Endothelial cell of umbilical vein (primary cell): ENCODE measurements at places on chromosomes 2 and 18. TPM values are rescaled to one million over a fixed set of nuclear protein-coding genes. Genes with fewer than 3 reads are reported as not detected.

Gene VWA3B
- total RNA-seq = not detected in 2 replicates

Gene IKZF2
- 0.46 and 0.72 TPM in 2 replicates for total RNA-seq

Gene MROH2A
- not detected in 2 replicates for total RNA-seq

Gene DSG4
- total RNA-seq = not detected in 2 replicates

Gene COLEC11
- total RNA-seq = not detected in 2 replicates

Gene RUFY4
- total RNA-seq = not detected in 2 replicates

Gene RRM2
- 220 and 246 TPM in 2 replicates for total RNA-seq

Gene COX7A2L
- total RNA-seq = 94.2 and 101 TPM in 2 replicates

Gene CABYR
- total RNA-seq = 8.9 and 11.4 TPM in 2 replicates

Gene SLC9A2
- not detected in 2 replicates for total RNA-seq

Gene C1GALT1C1L
- total RNA-seq = 0.40 and 0.74 TPM in 2 replicates

GRCh38 chr2:130787841-130788240, 32.5 kb downstream of the AMER3 start:
- no peak for DNase-seq

GRCh38 chr2:62569907-62570841, 64.2 kb upstream of the TMEM17 start:
- DNase-seq = no peak

GRCh38 chr2:224816816-224817215, 100.7 kb upstream of the CCDC195 start:
- DNase-seq = peak; percentile 62

DNA sequence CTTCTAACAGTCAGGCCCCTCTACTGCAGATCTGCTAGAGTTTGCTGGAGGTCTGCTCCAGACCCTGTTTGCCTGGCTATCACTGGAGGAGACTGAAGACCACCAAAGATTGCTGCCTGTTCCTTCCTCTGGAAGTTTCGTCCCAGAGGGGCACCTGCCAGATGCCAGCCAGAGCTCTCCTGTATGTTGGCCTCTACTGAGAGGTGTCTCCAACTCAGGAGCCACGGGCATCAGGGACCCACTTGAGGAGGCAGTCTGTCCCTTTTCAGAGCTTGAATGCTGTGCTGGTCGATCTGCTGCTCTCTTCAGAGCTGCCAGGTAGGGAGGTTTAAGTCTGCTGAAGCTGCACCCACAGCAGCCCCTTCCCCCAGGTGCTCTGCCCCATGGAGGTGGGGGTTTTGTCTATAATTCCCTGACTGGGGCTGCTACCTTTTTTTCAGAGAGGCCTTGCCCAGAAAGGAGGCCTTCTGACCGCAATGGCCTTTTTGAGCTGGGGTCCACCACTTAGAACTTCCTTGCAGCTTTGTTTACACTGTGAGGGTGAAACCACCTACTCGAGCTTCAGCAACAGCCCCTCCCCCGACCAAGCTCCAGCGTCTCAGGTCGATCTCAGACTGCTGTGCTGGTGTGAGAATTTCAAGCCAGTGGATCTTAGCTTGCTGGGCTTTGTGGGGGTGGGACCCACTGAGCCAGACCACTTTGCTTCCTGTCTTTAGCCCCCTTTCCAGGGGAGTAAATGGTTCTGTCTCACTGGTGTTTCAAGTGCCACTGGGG, 566.0 kb downstream of the NR4A2 start:
- no peak for DNase-seq

- no peak for DNase-seq
These were observed 172.2 kb downstream of the DLGAP1 start for GRCh38 chr18:4282954-4283353.

- no peak for DNase-seq
These were observed 83.6 kb downstream of the CCDC138 start for GRCh38 chr2:108870069-108870644.

- DNase-seq = no peak
These were observed 21.7 kb downstream of the BCL11A start for GRCh38 chr2:60531701-60532133.

DNA sequence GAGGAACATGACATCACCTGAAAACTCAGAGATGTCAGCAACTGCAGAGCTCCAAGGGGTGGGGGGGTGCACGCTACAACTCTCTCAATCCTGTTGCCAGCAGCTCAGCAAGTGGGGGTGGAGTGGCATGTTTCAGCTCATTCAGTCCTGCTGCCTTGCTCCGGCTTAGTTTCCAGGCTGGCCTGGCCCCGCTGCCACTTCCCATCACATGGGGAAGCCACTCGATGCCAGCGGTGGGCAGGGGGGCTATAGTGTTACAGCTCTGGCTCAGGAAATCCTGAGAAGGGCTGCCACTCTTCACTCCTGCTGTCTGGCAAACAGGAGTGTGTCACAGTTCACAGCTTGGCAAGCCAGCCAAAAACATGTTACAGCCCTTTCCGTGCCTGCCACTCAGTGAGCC, 356.5 kb upstream of the GULP1 start:
- DNase-seq = no peak

- no peak for DNase-seq
These were observed 51.4 kb downstream of the SPATS2L start for GRCh38 chr2:200357845-200358244.

GRCh38 chr2:84152462-84152861, 306.6 kb downstream of the SUCLG1 start:
- DNase-seq = no peak

DNA sequence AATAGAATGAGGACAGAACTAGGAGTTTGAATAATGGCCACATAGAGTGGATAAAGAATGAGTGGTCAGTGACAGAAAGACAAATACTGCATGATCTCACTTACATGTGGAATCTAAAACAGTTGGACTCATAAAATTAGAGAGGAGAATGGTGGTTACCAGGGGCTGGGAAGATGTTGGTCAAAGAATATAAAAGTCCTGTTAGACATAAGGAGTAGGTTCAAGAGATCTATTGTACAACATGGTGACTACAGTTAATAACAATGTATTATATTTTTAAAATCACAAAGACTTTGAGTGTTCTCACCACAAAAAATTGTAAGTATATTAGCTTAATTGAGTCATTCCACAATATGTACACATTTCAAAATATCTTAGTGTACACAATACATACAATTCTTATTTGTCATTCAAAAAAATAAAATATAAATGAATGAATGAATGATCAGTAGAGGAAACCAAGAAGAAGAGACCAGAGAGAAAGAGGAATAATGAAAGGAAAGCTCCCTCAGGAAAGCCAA, 177.9 kb upstream of the VRK2 start:
- no peak for DNase-seq

DNA sequence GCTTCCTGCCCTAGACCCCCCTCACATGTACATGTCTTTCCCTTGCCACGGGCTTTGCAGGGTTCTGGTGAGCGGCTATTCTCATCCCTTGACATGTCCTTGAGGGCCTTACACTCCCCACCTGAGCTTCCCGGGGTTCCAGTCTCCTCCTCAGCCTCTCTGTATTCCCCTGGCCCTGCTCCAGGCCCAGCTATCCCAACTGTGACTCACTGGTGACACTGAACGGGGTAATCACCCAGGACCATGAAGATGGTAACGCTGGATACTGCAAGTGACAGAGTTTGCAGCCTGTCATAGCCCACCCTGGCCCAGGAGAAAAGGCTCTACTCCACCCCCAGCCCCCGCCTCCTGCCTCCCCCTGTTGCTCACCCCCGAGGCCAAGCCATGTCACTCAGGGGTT, 27.3 kb downstream of the KIF3C start:
- DNase-seq = no peak

- DNase-seq = no peak
These were observed 18.1 kb downstream of the DTNB start for GRCh38 chr2:25655316-25655715.

- no peak for DNase-seq
These were observed 69.8 kb downstream of the SLC66A2 start for GRCh38 chr18:79881695-79882094.

GRCh38 chr2:118693287-118693822, 154.1 kb downstream of the EN1 start:
- no peak for DNase-seq

GRCh38 chr2:207330912-207331311, 165.2 kb upstream of the KLF7 start:
- DNase-seq = peak; percentile 93

- DNase-seq = no peak
These were observed 2.4 kb upstream of the FSIP2 start for GRCh38 chr2:185736210-185736609.

- DNase-seq = no peak
These were observed 59.1 kb downstream of the NCK2 start for GRCh38 chr2:105803773-105804172.

GRCh38 chr2:109342930-109343329, 213.9 kb downstream of the SH3RF3 start:
- no peak for DNase-seq

DNA sequence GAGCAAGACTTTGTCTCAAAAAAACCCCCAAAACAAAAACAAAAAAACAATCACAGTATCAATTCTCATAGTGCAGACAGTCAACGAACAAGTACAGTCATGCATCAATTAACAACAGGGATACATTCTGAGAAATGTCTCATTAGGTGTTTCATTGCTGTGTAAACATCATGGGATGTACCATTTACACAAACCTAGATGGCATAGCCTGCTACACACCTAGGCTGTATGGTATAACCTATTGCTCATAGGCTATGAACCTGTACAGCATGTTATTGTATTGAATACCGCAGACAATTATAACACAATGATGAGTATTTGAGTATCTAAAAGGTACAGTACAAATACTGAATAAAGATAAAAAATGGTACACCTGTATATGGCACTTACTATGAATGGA, 67.8 kb upstream of the LMAN1 start:
- DNase-seq = no peak

- no peak for DNase-seq
These were observed 4.9 kb upstream of the GATA6 start for GRCh38 chr18:22164337-22165048.

DNA sequence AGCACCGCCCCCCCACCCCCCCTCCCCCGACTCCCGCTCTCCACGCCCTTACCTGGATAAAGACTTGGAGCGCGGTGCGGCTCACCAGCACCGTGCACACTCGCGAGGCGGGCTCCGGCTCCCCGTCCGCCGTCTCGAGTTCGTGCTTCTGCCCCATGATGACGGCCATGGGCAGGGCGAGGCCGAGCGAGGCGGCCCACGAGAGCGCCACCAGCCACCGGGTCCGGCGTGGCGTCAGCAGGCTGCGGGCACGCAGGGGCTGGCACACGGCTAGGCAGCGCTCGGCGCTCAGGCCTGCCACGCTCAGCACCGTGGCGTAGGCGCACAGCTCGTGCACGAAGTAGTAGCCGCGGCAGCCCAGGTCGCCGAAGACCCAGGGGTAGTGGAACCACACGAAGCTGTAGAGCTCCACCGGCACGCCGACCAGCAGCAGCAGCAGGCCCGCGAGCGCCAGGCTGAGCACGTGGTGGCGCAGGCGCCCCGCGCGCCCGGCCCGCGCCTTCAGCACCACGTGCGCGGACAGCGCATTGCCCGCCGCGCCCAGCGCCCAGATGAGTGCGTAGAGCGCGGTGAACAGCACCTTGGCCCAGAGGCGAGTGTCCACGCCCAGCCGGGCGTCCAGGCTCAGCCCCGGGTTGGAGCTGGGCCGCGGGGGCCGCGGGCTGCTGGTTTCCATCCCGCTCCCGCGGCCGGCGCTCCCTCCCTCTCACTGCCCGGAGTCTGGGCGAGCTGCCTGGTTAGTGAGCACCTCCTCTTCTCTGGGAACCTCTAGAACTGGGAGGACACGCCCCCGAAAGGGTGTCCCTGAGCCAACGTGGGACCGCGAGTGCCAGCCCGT, at the start of gene NTSR2:
Gene NTSR2 (minus strand): TSS at position 742 of the 838 bp plus-strand sequence. CDS start 66 bp downstream, at position 676.
- peak; percentile 54 for DNase-seq

DNA sequence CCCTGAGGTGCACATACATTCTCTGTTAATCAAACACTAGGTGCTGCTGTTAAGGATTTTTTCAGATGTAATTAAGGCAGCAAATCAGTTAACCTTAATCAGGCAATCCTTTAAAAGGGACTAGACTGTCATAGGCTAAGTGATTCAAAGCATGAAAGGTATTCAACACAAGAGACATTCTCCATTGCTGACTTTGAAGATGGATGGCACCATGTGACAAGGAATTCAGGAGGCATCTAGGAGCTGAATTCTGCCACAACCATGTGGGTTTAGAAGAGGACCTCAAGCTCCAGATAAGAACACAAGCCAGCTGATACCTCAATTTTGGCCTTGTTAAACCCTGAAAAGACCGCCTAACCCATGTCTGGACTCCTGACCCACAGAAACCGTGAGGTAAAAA, 84.0 kb downstream of the SMAD2 start:
- no peak for DNase-seq

- peak; percentile 66 for DNase-seq
These were observed 807 bp downstream of the PELI1 start for GRCh38 chr2:64143169-64144056.

GRCh38 chr18:8303151-8303755, 306.0 kb upstream of the RAB12 start:
- DNase-seq = no peak

DNA sequence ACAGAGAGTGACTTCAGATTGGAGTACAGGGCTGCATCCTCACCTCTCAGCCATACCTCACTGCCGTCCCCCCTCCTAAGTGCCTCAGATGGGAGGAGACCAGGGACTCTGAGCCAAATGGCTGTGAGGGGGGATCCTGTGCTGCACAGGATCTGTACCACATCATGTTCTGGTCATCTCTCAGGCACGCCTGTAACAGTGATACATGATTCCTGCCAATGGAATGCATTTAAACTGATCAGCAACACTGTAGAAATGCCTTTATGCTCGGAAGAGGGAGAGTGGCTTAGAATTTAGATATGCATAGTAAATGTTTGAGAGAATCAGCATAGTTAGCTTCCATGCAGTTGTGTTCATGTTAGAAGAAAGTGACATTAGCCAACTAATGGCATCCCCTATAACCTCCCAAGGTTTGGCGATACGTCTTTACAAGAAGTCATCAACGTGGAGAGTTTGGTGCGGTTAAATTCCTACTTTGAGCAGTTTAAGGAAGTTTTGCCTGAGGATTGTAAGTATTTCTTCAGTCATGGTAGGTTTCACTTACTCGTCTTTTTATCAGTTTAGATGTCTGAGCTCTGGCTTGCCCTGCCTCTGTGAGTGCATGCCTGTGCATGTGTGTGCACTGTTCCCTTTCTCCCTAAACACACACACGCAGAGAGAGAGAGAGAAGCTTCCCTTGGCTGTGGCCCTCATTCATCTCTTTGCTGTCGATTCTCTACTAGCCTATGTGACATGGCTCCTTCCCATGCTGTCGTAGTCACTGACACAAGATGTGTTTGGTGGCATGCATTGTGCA, 40.0 kb downstream of the COA5 start:
- no peak for DNase-seq

- DNase-seq = no peak
These were observed 232.6 kb downstream of the NDUFA10 start for GRCh38 chr2:239792405-239793084.

DNA sequence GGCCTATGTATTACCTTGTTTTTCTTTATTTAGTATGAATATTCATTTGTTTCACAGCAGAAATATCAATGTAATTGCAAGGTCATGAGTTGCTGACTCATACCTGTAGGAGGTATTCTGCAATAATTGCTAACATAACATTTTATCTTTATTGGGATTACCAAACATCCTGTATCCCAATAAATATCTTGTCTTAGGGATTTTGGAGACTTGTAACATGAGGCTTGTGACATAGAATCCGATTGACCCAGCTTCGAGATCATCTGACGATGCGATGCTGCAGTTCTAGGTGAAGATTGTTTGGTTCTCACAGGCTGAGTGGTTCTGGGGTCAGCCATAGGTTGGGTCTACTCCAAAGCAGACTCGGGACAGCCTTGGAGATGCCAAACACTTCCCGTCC, 133.4 kb upstream of the RND3 start:
- no peak for DNase-seq

GRCh38 chr2:154324601-154325000, 373.9 kb upstream of the KCNJ3 start:
- no peak for DNase-seq
